CD8-positive, alpha-beta memory T cell (primary cell): ENCODE measurements at places on chromosomes 12 and 14.

DNA sequence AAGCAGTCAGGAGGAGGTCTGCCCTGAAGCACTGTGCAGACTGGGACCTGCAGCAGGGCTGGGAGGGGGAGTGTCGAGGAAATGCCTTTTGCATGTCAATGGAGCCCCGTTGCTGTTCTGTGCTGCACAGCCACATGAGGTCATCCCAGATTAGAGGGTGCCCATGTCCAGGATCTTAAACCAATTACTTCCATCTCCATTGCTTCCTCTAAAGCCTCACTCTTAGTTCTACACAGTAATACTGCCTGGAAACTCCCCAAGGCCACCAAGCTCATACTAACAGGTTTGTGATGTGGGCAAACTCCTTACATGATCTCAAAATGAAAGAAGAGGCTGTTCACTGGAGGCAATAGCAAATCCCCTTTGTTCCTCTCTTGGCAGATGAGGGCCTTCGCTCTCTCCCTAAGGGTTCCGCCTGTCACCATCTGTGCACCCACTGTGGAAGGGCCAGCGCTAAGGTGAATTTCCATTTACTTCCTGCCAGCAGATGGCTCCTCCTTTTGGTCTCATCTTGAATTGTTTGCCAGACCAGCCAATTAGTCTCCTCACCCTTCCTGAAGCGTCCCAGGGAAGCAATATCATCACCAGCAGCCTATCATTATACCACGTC is 35.4 kb upstream of the LTA4H start:
- H3K27me3 ChIP-seq = no peaks in the 10 kb centered on the region
- no peaks in the 10 kb centered on the region for H3K4me1 ChIP-seq
- H3K4me3 ChIP-seq = no peak overlapping the region
- no peak for DNase-seq

DNA sequence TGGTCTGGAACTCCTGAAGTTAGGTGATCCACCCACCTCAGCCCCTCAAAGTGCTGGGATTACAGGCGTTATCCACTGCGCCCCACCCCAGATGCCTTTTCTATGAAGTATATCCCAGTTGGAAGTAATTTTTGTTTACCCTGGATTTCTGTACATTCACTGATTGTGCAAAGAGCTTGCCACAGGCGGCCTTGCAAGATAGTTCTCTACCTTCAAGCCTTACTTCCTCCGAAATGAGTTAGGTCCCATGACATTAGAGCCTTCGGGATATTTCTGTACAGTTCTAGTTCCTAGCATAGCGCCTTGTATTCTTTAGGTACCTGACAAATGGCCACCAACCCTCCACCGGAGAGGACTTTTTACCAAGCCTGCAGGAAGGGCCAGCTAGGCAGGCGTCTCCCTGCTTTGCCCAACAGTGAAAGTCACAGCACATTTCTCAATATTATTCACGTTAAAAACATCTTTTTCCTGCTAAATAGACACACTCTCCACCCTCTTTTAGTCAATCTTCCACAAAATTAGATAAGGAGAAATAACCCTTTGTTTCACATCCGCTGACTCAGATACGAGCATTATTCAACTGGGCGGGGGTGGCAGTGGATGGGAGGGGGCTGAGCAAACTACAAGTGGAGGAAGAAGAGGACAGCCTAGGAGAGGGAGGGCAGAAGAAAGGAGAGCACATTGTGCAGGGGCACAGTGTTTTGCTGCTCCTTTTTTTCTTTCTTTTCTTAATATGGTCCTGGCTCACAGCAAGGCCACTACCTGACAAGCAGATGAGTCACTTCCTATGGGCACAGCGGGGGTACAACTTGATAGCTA is 40.0 kb upstream of the CAPRIN2 start:
- no peak for DNase-seq
- peak overlapping the region; percentile 41 for H3K4me3 ChIP-seq
- peaks cover 5% of the 10 kb centered on the region for H3K27me3 ChIP-seq

- no peak overlapping the region for H3K4me3 ChIP-seq
- DNase-seq = peak; percentile 4
- peaks cover 11% of the 10 kb centered on the region for H3K4me1 ChIP-seq
- no peaks in the 10 kb centered on the region for H3K27me3 ChIP-seq
- no peak overlapping the region for H3K27ac ChIP-seq
- no peaks in the 10 kb centered on the region for H3K36me3 ChIP-seq
Measured at GRCh38 chr12:122121745-122122144, 43.2 kb downstream of the MLXIP start.

DNA sequence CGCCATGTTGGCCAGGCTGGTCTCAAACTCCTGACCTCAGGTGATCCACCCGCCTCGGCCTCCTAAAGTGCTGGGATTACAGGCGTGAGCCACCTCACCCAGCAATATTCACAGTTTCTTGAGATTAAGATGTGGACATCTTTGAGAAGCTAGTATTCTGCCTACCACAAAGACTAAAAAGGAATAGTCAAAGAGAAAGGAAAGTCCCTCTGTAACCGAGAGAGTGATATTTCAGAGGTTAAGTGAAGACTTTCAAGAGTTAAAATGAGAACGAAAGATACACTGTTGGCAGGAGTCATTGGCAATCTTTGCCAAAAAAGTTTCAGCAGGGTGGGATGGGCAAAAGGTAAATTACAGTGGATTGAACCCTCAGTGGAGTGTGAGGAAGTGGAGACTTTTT is 15.6 kb downstream of the DGKA start:
- H3K4me1 ChIP-seq = peaks cover 11% of the 10 kb centered on the region
- DNase-seq = no peak
- no peak overlapping the region for H3K27ac ChIP-seq
- peaks cover 56% of the 10 kb centered on the region for H3K36me3 ChIP-seq
- no peaks in the 10 kb centered on the region for H3K27me3 ChIP-seq
- no peak overlapping the region for H3K4me3 ChIP-seq

- no peaks in the 10 kb centered on the region for H3K4me1 ChIP-seq
- H3K4me3 ChIP-seq = no peak overlapping the region
- no peaks in the 10 kb centered on the region for H3K27me3 ChIP-seq
- H3K36me3 ChIP-seq = no peaks in the 10 kb centered on the region
Measured at GRCh38 chr14:95307402-95308041, 12.2 kb downstream of the CLMN start.

DNA sequence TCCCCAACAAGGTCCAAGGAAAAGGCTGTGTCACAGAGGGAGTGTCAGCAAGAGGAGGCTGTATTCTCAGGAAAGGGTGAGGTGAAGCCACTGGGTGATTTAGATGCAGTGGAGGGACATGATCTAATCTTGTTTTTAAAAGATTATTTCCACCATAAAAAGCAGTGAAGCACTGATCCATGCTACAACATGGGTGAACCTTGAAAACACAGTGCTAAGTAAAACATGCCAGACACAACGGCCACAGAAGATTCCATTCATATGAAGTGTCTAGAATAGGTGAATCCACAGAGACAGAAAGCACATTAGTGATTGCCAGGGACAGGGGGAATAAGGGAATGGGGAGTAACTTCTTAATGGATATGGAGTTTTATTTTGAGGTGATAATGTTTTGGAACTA is 12.8 kb downstream of the RITA1 start:
- H3K27ac ChIP-seq = no peak overlapping the region
- no peaks in the 10 kb centered on the region for H3K4me1 ChIP-seq
- H3K4me3 ChIP-seq = no peak overlapping the region
- DNase-seq = no peak
- no peaks in the 10 kb centered on the region for H3K27me3 ChIP-seq
- H3K36me3 ChIP-seq = no peaks in the 10 kb centered on the region

DNA sequence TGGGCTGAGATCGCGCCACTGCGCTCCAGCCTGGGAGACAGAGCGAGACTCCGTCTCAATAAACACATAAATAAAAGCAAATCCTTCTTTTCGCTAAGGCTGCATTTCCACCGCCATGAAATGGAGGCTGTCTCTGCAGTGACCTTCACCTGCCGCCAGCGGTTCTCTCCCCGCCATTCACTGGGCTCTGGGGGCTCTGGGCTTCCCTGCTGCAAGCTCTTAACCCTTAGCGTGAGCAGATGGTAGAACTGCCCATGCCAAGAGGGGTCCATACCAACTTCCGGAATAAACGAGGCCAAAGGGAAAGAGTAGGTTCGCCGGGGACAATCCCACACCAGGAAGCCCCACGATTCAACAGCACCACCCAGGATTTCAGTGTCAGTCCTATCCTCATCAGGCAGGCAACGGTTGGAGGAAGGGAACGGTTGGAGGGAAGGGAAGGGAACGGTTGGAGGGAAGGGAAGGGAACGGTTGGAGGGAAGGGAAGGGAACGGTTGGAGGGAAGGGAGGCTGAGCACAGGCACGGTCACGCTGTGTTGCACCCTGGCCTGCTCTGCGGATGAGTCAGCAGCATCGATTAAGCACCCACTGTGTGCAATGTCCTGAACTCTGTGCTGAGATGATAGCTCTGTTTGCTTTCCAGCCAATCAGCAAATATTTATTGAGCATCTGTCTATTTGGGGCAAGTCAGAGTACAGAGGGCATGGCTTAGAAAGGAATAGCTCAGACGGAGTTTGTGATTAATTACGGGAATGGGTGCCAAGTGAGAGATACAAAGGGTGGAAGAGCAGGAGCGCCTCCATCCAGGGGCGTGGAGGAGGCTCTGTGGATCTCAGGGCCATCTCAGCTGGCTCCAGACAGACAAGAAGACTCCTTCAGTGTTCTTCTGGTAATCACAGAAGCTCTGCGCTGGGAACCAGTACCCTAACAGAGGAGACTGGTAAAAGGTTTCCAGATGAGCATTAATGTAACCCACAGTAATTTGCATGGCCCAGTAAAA is 77.9 kb downstream of the NINJ2 start:
- H3K27me3 ChIP-seq = no peaks in the 10 kb centered on the region
- H3K36me3 ChIP-seq = no peaks in the 10 kb centered on the region
- H3K27ac ChIP-seq = no peak overlapping the region
- no peak overlapping the region for H3K4me3 ChIP-seq

GRCh38 chr14:50631408-50631821 is 36.7 kb downstream of the SAV1 start:
- no peaks in the 10 kb centered on the region for H3K36me3 ChIP-seq
- H3K27me3 ChIP-seq = no peaks in the 10 kb centered on the region
- no peaks in the 10 kb centered on the region for H3K4me1 ChIP-seq
- DNase-seq = no peak
- no peak overlapping the region for H3K27ac ChIP-seq
- H3K4me3 ChIP-seq = no peak overlapping the region

DNA sequence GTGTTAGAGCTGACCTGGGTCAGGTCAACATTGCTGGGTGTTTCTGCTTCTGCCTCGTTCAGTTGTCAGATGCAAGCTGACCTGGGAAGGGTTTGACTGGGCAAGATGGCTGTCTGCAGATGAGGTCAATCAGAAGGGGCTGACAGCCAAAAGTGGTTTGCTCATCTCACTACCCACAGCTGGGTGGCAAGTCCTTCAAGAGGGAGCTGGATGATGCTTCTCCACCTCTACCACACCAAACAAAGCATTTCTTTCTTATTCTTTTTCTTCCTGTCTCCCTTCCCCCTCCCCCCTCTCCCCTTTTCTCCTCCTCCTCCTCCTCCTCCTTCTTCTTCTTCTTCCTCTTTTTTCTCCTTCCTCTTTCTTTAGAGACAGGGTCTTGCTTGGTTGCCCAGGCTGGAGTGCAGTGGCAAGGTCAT is 268.2 kb upstream of the PLEKHG7 start:
- H3K27ac ChIP-seq = no peak overlapping the region
- no peaks in the 10 kb centered on the region for H3K36me3 ChIP-seq
- no peak for DNase-seq
- H3K4me3 ChIP-seq = no peak overlapping the region

GRCh38 chr14:29648045-29648444 is 279.6 kb downstream of the PRKD1 start:
- H3K4me1 ChIP-seq = no peaks in the 10 kb centered on the region
- no peak overlapping the region for H3K27ac ChIP-seq
- H3K36me3 ChIP-seq = no peaks in the 10 kb centered on the region
- H3K27me3 ChIP-seq = no peaks in the 10 kb centered on the region
- no peak for DNase-seq
- H3K4me3 ChIP-seq = no peak overlapping the region

GRCh38 chr12:124389138-124389724 is 94.3 kb downstream of the RFLNA start:
- peak; percentile 70 for DNase-seq
- H3K4me1 ChIP-seq = peaks cover 20% of the 10 kb centered on the region
- no peaks in the 10 kb centered on the region for H3K36me3 ChIP-seq
- H3K27me3 ChIP-seq = no peaks in the 10 kb centered on the region
- H3K27ac ChIP-seq = no peak overlapping the region

DNA sequence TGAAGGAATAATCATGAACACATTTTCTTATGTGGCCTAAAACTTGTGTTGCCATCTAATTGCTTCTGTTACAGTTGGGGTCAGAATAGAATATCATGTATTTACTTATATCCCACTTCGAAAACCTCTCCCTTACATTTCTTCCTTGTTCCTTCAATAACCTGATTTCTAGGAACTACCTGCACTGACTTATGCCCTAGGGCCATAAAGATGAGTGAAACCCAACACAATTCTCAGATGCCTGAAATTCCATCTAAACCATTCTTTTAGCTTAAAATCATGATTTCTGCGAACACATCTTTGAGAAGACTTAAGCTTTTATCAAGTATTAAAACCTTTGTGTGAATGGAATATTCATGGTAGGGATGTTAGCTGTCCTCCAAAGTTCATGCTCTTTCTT is 142.7 kb downstream of the SNAPC1 start:
- no peak overlapping the region for H3K4me3 ChIP-seq
- no peaks in the 10 kb centered on the region for H3K27me3 ChIP-seq
- H3K27ac ChIP-seq = no peak overlapping the region
- no peaks in the 10 kb centered on the region for H3K4me1 ChIP-seq
- no peaks in the 10 kb centered on the region for H3K36me3 ChIP-seq

GRCh38 chr12:55694188-55694515 is 13.6 kb downstream of the ITGA7 start:
- H3K27ac ChIP-seq = no peak overlapping the region
- no peak overlapping the region for H3K4me3 ChIP-seq
- no peaks in the 10 kb centered on the region for H3K27me3 ChIP-seq
- H3K4me1 ChIP-seq = no peaks in the 10 kb centered on the region
- DNase-seq = no peak

- H3K36me3 ChIP-seq = no peaks in the 10 kb centered on the region
- H3K27me3 ChIP-seq = no peaks in the 10 kb centered on the region
- H3K27ac ChIP-seq = peak overlapping the region; percentile 20
- DNase-seq = no peak
- peaks cover 69% of the 10 kb centered on the region for H3K4me1 ChIP-seq
Measured at GRCh38 chr14:89719366-89720075, 235.0 kb downstream of the EFCAB11 start.

GRCh38 chr12:88571543-88571942 is 8.7 kb downstream of the KITLG start:
- DNase-seq = no peak
- H3K4me1 ChIP-seq = no peaks in the 10 kb centered on the region
- no peaks in the 10 kb centered on the region for H3K27me3 ChIP-seq
- H3K4me3 ChIP-seq = no peak overlapping the region
